K562 (cell line): ENCODE measurements at places on chromosomes 12 and 14.

- no peak overlapping the region for H3K27ac ChIP-seq
- no peak overlapping the region for H3K4me3 ChIP-seq
- H3K36me3 ChIP-seq, result no peaks in the 10 kb centered on the region
- peaks cover 4% of the 10 kb centered on the region; the same call in 2 of the 3 replicates for H3K4me1 ChIP-seq
- no peaks in the 10 kb centered on the region for H3K27me3 ChIP-seq
Measured at GRCh38 chr12:6435961-6436715, 8.6 kb upstream of the CD27 start.

- H3K4me1 ChIP-seq, result no peaks in the 10 kb centered on the region
- no peaks in the 10 kb centered on the region for H3K36me3 ChIP-seq
- H3K4me3 ChIP-seq, result no peak overlapping the region
- no peak overlapping the region for H3K27ac ChIP-seq
- no peaks in the 10 kb centered on the region for H3K27me3 ChIP-seq
Measured at GRCh38 chr12:2732290-2732689, 62.5 kb upstream of the FKBP4 start.

DNA sequence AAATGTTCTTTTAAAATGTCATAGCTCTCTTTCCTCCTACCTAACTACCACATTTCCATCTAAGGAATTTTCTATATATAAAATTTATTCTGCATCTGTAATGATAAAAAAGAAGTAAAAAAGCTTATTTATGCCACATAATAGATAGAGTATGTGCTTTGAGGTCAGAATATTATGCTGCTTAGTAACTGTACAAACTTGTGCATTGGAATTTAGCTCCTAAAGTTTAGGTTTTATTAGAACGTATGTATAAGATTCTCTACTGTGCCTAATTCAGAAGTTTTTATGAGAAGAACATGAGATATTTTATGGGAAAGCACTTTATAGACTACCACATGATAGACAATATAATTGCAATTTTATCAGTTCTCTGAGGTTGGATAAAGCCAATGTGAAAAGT, 384.6 kb downstream of the SLC16A7 start:
- no peaks in the 10 kb centered on the region for H3K27me3 ChIP-seq
- H3K36me3 ChIP-seq, result no peaks in the 10 kb centered on the region
- DNase-seq, result no peak
- no peak overlapping the region for H3K4me3 ChIP-seq

DNA sequence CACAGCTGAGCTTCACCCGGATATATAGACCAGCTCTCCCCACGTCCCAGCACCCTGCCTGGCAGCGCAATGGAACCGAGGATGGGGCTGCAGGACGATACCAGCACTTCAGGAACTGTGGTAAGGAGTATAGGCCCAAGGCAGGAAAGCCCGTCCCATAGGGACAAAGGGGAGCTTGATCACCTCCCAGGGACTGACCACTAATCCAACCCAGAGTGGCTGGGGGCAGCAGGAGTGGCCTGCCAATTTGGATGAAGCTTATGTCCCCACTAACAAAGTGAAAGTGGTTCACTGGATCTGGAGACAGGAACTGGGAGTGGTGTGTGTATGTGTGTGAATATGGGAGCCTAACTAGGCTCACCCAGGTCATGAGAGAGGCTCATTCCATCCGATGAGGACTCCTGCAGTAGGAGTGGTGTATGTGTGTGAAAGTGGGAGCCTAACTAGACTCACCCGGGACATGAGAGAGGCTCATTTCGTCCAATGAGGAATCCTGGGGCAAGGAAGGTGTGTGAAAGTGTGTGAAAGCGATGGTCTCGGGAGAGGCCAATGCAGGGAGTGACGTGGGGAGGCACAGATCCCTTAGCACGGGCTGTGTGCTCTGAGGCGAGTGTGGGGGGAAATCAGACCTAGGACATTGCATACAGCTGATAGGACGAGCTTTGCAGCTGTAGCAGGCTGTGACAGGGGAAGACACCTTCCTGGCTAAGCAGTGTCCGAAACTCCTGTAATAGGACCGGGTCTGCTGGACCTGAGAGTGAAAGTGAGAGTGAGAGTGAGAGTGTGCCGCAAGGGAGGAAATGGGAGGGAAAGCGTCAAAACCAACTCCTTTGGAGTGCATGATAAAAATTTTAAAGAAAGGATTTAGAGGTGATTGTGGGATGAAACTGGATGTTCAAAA, 25.7 kb downstream of the KLRK1 start:
- peak overlapping the region; percentile 99 for H3K27ac ChIP-seq
- no peaks in the 10 kb centered on the region; the same call in 2 of the 3 replicates for H3K36me3 ChIP-seq
- peak; percentile 70 for DNase-seq
- peaks cover 2% of the 10 kb centered on the region; the same call in 1 of the 2 replicates for H3K4me1 ChIP-seq
- H3K4me3 ChIP-seq, result peak overlapping the region; percentile 65

DNA sequence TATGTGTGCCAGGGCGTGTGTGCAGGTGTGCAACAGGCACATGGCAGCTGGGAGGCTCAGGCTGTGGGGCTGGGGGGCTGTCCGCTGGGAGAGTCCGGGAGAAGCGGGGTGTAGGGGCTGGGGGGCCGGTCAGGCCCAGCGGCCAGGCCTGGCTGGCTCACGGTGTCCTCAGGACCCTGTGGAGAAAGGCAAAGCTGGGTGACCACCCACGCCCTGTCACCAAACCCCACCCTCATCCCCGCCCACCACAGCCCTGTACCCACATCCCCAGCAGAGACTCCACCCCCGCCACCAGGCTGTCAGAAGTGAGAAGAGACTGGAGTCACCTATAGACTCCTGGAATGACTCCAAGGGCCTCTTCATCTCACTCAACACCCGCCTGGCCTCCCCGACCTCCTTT, 85.3 kb downstream of the SCARB1 start:
- no peak overlapping the region for H3K27ac ChIP-seq
- peaks cover 14% of the 10 kb centered on the region for H3K4me1 ChIP-seq
- H3K36me3 ChIP-seq, result peaks cover 42% of the 10 kb centered on the region; the same call in 2 of the 3 replicates
- no peak for DNase-seq
- H3K27me3 ChIP-seq, result no peaks in the 10 kb centered on the region

DNA sequence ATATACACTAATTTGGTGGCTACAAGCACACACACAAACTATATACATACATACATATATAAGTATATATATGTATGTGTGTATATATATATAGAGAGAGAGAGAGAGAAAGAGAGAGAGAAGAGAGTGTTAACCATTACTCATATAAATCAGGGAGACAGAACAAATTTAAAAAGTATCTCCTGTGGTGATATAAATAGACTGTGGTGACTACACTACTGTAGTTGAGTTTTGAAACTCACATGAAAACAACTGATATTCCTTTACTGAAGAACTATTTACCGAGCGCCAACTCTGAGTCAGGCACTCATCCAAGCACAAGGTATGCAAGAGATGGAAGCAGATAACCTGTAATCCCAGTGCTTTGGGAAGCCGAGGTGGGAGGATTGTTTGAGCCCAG, 67.3 kb upstream of the ANO6 start:
- H3K36me3 ChIP-seq, result no peaks in the 10 kb centered on the region
- DNase-seq, result no peak
- no peak overlapping the region for H3K4me3 ChIP-seq
- no peak overlapping the region for H3K27ac ChIP-seq

DNA sequence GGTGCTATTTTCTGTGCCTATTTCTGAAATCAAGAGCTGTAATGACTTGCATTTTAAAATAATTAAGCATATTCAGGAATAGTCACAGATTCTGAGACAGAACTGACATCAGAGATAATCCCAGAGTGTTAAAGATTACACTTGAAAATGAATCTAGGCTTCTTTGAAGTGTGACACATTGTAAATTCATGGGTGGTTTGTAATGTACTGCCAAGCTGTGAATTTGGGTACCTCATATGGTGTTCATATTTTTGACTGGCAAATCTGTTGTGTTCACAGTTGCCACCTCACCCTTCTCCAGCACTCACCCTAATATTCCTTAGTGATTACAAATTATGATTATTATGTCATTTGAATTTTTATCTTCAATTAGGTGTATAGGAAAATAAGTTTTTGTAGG, 78.5 kb upstream of the CSRP2 start:
- no peak overlapping the region for H3K4me3 ChIP-seq
- H3K4me1 ChIP-seq, result no peaks in the 10 kb centered on the region

DNA sequence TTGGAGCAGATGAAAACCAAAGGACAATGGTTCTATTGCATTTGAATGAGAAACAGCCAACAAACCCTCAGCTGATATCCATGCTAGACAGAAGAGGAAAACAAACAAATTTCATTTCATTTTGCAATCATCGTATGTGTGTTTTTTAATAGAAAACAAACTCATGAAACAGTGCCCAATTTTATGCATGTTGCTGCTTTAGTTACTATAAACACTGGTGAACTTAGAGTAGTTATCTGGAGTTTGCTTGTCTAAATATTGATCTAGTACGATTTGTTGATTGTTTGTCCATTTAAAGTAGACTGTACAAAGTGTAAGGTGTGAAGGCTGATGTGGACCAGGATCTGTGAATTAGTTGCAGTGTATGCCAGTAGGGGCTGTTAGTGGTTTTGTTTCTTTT, 166.6 kb downstream of the KITLG start:
- H3K27ac ChIP-seq, result no peak overlapping the region
- DNase-seq, result no peak

DNA sequence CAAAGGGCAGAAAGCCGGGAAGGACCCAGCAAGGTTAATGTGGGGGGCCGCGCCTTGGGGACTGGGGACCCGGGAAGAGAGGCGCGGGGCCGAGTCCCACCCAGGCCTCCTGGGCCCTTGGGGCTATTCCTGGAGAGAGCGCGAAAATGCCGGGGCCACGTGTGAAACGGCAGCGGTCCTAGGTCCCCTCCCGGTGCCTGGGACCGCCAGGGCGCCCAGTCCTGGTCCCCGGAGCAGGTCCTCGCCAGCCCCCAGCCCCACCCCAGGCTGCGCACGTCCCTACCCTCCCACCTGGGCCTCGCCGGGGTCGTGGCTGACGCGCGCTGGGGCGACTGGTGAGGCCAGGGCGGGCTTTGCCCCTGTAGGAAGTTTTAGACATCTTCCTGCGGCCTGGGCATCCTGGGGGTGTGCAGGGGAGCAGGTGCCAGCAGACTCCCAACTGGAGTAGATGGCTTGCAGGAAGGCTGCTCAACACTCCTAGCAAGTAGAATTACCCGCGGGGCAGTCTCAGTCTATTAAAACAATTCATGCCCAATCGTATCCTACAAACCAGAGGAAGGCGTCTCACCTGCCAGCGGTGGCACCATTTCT, 708 bp downstream of the FAR2 start:
- H3K4me1 ChIP-seq, result peaks cover 2% of the 10 kb centered on the region; the same call in 1 of the 3 replicates
- H3K27me3 ChIP-seq, result no peaks in the 10 kb centered on the region
- DNase-seq, result no peak
- no peaks in the 10 kb centered on the region for H3K36me3 ChIP-seq
- peak overlapping the region; percentile 78 for H3K27ac ChIP-seq
- H3K4me3 ChIP-seq, result peak overlapping the region; percentile 47

DNA sequence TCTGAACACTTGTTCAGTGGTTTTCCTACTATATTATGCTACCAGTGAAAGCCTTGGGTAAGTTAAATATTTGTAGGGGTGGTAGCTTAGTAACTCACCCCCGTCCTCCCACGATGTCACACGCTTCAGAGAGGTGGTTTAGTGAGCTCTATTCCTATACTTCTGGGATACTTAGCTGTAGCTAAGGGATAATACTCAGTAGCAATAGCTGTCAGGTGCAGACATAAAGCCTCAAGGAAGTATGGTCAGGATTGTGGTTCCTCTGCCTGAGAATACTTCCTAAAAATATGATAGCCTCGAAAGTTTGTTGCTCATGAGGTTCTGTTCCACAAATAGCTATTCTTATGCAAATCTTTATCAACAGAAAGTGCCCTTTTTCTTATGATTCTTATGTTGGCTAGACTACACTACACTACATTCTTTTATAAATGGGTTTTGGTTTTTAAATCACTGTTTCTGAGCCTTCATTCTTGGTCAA, 11.9 kb downstream of the DLST start:
- H3K4me3 ChIP-seq, result no peak overlapping the region
- DNase-seq, result no peak
- H3K36me3 ChIP-seq, result peaks cover 92% of the 10 kb centered on the region
- no peaks in the 10 kb centered on the region for H3K27me3 ChIP-seq

GRCh38 chr12:25585021-25585523, 32.0 kb upstream of the LMNTD1 start:
- H3K27me3 ChIP-seq, result no peaks in the 10 kb centered on the region
- no peak overlapping the region for H3K27ac ChIP-seq
- no peak for DNase-seq
- no peaks in the 10 kb centered on the region for H3K36me3 ChIP-seq
- no peaks in the 10 kb centered on the region for H3K4me1 ChIP-seq

GRCh38 chr12:5830111-5830510, 114.9 kb downstream of the ANO2 start:
- H3K27me3 ChIP-seq, result peaks cover 7% of the 10 kb centered on the region
- H3K36me3 ChIP-seq, result no peaks in the 10 kb centered on the region
- no peak overlapping the region for H3K27ac ChIP-seq

GRCh38 chr14:97021571-97022168, 224.5 kb downstream of the VRK1 start:
- DNase-seq, result peak; percentile 39
- no peaks in the 10 kb centered on the region for H3K4me1 ChIP-seq
- peaks cover 30% of the 10 kb centered on the region for H3K27me3 ChIP-seq
- H3K4me3 ChIP-seq, result no peak overlapping the region
- H3K36me3 ChIP-seq, result no peaks in the 10 kb centered on the region

- no peak overlapping the region for H3K4me3 ChIP-seq
- no peaks in the 10 kb centered on the region for H3K4me1 ChIP-seq
- H3K27me3 ChIP-seq, result no peaks in the 10 kb centered on the region
- DNase-seq, result no peak
- H3K27ac ChIP-seq, result no peak overlapping the region
Measured at GRCh38 chr14:33634631-33635030, 316.2 kb downstream of the EGLN3 start.

DNA sequence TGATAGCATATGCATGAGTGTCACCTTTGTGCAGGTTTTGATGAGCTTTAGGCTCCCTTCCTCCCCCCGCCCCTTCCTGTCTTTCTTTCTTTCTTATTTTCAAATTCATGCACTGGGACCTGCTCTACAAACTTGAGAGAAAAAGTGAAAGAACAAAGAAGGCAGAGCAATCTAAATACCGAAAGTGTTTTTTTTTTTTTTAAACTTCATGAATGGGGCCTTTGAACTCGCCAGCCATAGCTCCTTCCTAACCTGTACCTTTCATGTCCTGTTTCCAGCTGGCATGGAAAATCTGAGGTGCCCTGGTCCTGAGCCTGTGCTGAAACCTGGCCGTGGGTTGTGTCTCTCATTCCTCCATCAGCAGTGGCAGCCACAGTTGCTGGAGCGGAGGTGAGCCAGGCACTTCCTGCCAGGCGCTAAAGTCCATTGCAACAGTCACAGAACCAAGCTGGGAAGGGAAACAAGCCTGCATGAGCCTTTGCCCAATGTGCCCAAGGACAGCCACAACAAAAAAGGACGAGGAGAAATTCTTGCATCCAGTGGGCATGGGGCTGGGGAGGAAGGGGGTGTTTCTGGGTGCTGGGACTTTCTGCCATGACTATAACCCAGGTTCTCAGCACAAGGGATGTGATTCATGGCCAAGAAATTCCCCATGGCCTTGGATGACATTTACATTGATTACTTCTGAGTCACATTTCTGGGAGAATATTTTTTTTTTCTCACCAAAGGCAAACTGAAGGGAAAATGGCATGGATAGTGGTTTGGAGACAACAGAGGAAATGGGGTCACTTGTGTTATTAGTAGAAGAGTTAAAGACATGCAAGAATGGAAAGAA, 102.7 kb downstream of the TMEM30B start:
- DNase-seq, result no peak
- no peak overlapping the region for H3K27ac ChIP-seq
- H3K27me3 ChIP-seq, result peaks cover 16% of the 10 kb centered on the region
- H3K4me1 ChIP-seq, result no peaks in the 10 kb centered on the region
